ENCODE measurements at places on chromosomes 5 and 9.

DNA sequence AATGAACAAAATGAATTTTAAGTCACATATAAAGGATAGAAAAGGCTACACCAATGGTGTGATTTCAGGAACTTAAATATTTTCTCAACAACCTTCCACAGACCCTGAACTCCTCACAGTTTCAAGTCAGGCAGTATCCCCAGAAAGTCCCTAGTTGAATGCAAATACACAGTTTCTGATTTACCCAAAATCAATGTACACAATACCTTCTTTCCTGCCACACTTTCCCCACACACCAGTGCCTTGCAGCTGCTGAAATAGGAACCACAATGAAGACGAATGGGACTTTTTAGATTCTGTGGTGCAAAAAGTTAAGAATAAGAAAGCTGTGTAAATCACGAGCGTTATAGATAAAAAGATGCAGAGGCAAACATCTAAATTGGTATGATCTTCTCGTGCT, 552.4 kb upstream of the MEF2C start:
- DNase-seq = no peak

DNA sequence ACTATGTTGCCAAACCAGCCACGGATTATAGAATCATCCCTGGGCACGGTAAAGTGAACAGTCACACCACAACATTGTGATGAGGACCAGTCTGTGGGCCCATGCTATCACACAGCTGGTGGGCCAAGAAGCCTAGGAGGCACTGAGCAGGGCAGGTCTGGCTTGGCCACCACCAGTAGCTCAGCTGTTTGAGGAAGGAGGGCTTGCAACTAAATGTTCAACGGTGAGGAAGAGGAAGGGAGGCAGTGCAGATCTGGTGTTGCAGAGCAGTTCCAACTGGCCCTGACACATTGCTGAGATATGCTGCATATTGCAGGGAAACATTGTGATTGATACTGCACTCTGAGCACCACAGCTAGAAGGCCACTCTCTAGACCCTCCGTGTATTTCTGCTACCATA, 77.9 kb upstream of the ATG10 start:
- no peak for DNase-seq

DNA sequence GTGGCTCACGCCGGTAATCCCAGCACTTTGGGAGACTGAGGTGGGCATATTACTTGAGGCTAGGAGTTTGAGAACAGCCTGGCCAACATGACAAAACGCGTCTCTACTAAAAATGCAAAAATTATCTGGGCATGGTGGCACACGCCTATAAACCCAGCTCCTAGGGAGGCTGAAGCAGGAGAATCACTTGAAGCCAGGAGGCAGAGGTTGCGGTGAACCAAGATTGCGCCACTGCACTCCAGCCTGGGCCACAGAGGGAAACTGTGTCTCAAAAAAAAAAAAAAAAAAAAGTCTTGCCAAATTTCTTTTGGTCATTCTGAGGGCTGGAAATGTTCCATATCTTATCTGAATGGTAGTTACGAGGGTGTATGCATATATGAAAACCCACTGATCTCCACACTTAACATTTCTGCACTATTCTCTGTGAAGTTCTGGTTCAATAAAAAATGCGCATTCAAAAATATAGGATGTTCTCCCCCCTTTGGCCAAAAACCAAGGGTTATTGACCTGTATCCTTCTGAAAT, 13.5 kb upstream of the NIPAL4 start:
- no peak for DNase-seq

- no peak for DNase-seq
Measured at GRCh38 chr5:175516933-175517823, 38.8 kb downstream of the SFXN1 start.

DNA sequence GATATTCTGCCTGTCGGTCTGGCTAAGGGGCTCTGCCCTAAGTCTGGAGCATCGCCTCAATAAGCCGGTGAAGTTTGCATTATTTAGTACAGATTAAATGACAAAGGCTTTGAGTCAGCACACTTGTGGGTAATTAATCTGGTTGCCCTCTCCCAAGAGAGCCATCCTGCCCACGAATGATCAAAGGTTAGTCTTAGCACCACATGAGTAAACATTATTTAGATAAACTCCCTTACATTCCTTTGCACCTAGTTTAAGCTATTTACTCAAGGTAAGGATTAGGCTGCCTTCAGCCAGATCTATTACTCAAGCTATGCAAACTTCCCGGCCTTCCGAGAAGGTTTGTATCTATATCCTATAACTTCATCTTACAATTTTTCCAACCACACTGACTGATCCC, 572.1 kb downstream of the CHSY3 start:
- DNase-seq = no peak

DNA sequence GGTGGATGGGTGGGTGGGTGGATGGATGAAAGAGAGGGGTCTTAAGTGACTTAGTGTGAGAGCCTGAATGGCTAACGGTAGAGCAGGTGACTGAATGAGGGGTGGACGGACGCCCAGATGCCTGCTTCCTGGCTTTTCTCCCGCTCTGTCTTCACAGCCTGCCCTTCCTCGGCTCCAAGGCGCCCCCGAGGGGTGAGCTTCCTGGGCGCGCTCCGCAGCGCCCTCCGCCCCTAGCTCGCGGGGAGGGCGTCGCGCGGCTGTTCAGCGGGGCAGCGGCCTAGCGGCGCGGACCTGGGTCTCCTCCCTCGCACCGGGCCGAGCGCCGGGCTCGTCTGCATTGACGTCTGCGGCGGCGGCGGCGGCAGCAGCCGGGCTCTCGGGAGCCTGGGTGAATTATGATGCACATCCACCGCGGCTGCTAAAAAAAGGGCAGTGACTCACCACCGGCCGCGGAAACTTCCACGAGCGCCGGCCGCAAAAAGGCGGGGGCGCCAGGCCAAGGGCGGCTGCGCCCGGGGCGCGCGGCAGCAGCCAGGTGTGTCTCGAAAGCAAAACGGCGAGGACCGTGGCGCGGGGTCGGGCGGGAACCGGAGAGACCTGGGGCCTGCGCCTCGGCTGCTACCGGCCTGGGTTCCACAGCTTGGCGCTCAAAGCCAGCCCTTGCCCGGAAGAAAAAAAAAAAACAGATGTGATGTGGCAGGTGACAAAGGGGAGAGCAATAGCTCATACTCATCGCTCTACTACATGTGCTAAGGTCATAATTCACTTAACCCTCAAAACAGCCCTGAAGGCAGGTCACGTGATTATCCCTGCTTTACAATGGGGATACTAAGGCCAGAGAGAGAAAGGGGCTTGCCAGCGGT, 143.0 kb upstream of the ADRA1B start:
- DNase-seq = peak; percentile 95

- peak; percentile 81 for DNase-seq
Measured at GRCh38 chr5:34838785-34839714, at the start of gene TTC23L. TTC23L (plus strand) TSS chr5:34839164; CDS start chr5:34840672, 1,508 bp downstream.

GRCh38 chr5:79898611-79899010, 92.5 kb downstream of the MTX3 start:
- no peak for DNase-seq

DNA sequence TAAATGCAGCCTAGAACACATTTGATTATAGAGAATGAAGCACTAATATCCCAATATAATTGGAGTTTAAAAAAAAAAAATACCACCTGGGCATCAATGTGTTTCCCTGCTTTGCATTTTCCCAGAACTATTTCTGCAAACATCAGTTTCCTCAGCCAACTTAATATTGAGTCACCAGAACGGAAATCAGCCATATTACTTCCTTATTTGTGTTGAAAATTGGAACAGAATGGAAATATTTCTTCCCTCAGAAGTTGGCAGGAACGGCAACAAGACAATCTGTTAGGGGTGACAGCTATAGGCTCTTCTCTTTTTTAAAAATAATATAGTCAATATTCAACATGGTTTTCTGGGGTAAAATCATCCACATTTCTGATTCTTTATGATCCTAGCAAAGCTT, 4.0 kb downstream of the MFAP3 start:
- DNase-seq = no peak

GRCh38 chr9:134854541-134854981, 26.0 kb upstream of the FCN2 start:
- DNase-seq = no peak

- DNase-seq = peak; percentile 23
Measured at GRCh38 chr9:22158271-22158670, 149.2 kb upstream of the CDKN2B start.

- no peak for DNase-seq
Measured at GRCh38 chr9:27545471-27545870, 15.9 kb upstream of the MOB3B start.

GRCh38 chr5:61347080-61347479, 15.0 kb downstream of the ZSWIM6 start:
- DNase-seq = no peak

DNA sequence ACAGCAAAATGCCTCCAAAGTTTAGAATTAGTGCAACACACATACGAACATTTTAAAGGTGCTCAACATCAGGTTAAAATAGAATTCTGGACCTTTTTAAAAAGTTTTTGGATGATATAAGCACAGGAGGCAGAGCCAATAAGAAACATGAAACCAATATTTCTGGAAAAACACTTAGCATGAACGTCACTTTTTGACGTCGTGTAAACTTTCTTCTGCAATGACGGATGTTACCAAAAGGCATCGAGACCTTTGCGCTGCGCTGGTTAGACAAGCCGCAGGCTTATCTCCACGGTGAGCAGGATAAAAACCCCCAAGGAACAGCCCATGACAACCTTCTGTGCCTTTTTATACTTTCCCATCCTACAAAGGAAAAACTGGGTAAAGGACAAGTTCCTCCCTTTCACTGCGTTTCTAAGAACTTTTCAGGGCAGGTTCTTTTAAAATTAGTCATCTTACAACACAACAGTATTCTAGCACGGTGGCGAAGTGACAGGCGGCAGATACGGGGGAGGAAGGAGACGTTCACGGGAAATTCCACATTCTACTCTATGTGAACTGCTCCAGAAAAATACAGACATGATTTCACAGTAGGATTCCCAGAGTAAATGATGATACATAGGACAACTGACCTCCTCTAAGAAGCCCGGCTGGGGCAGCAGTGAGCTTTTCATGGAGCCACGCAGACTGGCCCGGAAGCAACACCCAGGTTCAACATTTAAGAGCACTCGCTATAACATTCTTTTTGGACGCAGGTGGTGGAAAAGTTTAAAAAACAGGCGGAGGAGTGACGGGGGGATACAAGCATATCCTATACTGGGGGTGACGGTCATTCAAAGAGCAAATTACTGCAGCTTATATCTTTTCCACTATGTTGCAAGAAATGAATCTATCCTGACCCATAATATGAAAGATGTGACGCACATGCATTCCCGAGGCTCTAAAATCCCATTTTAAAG, 52.4 kb downstream of the USP20 start:
- peak; percentile 52 for DNase-seq

DNA sequence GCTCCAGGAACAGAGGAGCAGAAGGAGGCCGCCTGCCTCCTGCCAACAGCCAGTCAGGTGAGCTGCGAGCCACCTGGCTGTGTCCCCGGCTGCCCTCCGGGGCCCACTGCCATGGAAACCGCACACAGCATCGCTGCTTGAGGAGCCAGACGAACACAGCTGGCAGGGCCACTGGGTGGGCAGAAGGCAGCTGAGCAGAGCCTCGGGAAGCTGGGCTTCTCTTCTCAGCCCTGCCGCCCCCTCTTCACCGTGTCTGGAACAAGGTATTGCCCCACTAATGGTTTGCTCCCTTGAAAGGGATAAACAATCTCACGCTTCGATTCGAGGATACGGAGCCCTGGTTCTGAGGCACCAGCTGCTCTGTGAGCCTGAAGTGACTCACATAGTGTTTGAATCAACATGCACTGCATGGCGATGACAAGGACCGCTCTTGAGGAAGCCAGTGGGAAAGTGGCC, 63.7 kb upstream of the RUFY1 start:
- DNase-seq = no peak

- no peak for DNase-seq
Measured at GRCh38 chr5:135396459-135397055, 2.5 kb downstream of the MACROH2A1 start.

GRCh38 chr9:3875361-3876132, 349.7 kb upstream of the RFX3 start:
- peak; percentile 96 for DNase-seq

GRCh38 chr9:120971938-120972337, 45.3 kb upstream of the TRAF1 start:
- DNase-seq = no peak

GRCh38 chr5:94480486-94480885, 137.9 kb downstream of the KIAA0825 start:
- DNase-seq = no peak

DNA sequence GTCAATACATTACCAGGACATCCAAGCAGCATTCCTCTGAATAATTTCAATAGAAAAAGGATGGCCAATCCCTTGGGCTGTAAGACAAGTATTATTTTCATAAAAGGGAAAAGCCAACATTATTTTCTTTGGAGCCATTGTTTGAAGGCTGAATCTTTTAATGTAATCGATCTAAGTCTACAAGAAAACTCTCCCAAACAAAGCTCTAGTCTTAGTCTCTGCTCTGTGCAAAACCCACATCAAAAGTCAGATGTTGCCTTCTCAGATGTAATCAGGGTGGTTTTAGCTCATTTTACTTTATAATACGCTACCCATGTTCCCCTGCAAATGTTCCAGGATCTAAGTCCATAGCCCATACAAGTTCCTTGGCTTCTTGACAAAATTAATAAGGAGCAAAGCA, 325.6 kb downstream of the TRPM3 start:
- DNase-seq = no peak

GRCh38 chr5:7873216-7873615, 4.3 kb downstream of the MTRR start:
- no peak for DNase-seq

DNA sequence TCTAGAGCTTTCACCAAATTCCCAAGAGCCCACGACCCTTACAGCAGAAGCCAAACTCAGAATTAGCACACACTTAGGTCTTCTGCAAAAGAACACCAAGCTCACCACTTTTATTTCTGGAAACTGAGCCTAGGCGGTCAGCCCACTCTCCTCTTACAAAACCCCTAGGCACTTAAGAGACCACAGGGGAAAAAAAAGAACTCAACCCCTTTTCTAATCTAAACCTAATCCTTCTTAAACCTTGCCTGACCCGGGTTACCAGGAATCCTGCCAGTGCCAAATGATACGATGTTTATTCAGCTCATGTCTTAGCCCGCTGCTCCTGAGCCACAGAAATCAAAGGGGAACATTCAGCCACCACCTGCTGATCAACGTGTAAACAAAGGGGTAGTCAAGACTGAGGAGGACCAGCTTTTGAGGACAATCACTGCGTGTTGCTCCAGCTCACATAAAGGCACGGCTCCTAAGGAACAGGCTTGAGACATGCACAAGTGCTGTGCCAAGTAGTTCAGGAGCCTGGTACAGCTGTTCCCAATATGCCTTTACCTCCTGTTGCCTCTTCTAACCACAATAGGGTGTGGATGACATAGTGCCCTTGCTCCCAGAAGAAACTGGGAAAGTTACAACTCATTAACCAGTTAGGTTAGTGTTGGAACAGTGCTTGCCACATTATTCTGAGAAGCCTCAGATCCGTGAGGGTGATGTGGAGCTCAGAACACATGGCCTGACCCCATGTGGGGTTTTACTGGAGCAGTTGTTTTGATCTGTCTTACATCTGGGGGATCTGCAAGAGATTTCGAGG, 49.3 kb downstream of the ZFAND5 start:
- peak; percentile 94 for DNase-seq

GRCh38 chr5:128770907-128771306, 194.4 kb upstream of the SLC27A6 start:
- no peak for DNase-seq

GRCh38 chr9:78871452-78872331, 574.8 kb downstream of the PSAT1 start:
- DNase-seq = peak; percentile 88

Data from astrocyte of the spinal cord (primary cell).